Stimulated activated CD4-positive, alpha-beta T cell treated with anti-CD3 and anti-CD28 coated beads, TNF-alpha, amount 100 ng/mL, for 48 hours (primary cell): ENCODE measurements at places on chromosomes 3 and 15.

DNA sequence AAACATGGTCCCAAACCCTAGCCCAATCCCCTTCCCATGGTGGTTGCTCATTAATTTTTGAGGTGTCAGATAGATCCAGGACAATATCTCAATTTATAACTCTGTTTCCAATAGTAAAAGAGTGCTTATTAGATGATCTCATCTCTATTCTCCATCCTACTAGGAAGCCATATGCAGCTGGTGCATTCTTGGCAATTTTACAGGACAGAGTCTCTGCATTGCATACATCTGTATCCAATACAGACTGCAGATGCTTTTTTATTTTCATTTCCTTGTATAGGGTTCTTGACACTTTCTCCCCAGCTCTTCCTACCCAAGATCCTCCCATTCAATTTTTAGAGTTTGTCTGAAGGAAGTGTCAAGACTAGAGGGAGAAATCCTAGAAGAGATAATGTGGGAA is 194.8 kb upstream of the DPH6 start:
- no peak for DNase-seq

DNA sequence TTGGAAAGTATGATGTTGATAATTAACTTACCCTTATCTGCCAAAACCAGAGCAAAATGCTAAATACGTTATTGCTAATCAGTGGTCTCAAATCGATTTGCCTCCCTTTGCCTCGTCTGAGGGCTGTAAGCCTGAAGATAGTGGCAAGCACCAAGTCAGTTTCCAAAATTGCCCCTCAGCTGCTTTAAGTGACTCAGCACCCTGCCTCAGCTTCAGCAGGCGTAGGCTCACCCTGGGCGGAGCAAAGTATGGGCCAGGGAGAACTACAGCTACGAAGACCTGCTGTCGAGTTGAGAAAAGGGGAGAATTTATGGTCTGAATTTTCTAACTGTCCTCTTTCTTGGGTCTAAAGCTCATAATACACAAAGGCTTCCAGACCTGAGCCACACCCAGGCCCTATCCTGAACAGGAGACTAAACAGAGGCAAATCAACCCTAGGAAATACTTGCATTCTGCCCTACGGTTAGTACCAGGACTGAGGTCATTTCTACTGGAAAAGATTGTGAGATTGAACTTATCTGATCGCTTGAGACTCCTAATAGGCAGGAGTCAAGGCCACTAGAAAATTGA is 59.7 kb downstream of the DCUN1D1 start:
- DNase-seq, result no peak

- DNase-seq, result no peak
These were observed 21.1 kb upstream of the GP9 start for GRCh38 chr3:129039271-129040038.

- DNase-seq, result no peak
These were observed 307.1 kb downstream of the RAP2B start for GRCh38 chr3:153469162-153469561.

- DNase-seq, result no peak
These were observed 736.5 kb upstream of the CFAP20DC start for GRCh38 chr3:59786374-59786773.

- no peak for DNase-seq
These were observed 528.8 kb upstream of the NAALADL2 start for GRCh38 chr3:174330303-174330702.

- DNase-seq, result no peak
These were observed 15.7 kb upstream of the RASA2 start for GRCh38 chr3:141471160-141471559.

DNA sequence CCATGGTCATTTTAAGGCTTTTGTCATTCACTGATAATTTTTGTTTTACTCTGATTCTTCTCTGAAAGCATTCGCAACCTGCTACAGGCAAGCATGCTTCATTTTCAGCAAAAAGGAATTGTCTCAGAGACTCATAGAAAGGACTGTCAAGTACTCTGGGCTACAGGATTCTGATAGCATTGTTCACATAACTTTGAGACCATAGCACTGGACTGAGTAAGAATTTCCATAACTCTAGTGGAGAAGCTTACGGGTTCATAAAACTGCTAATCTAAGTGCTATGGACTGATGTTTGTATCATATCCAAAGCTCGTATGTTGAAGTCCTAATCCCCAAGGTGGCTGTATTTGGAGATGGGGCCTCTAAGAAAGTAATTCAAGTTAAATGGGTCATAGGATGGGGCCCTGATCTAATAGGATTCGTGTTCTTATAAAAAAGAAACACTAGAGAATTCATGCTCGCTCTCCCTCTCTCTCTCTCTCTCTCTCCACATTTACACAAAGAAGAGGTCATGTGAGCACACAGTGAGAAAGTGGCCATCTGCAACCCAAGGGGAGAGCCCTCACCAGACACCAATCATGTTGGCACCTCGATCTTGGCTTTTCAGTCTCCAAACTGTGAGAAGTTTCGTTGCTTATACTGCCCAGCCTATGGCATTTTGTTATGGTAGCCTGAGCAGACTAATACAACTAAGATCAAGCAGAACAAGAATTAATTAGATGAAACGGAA is 60.4 kb downstream of the CRYGS start:
- DNase-seq, result no peak

- DNase-seq, result no peak
These were observed 17.4 kb downstream of the TIMP4 start for GRCh38 chr3:12141350-12141749.

DNA sequence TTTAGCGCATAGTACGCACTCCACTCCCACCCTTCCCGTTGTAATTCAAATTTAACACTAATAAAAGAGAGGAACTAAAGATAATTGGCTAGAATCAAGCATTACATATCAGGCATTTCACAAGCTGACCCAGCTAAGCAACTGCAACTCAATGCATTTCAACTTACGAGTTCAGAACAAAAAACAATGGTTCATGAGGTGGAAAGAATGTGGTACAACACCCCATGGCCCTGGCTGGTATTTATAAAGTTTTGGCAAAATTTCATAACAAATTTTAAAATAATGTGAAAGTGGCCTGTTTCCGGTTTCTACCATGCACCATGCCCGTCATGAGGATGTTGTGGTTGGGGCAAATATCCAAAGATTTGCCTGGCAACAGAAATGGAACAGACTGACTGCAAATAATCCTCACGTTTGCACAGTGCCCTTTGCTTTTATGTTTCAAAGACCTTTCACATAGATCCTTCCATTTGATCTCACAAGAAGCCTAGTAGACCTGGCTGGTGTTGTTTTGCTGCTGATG is 455.3 kb upstream of the NR2F2 start:
- no peak for DNase-seq
